ENCODE measurements at places on chromosomes 1 and 21.

- DNase-seq, result no peak
These were observed 186.4 kb upstream of the ZNHIT6 start for GRCh38 chr1:85894651-85895050.

- DNase-seq, result no peak
These were observed 131.4 kb downstream of the HS2ST1 start for GRCh38 chr1:87045761-87046304.

- DNase-seq, result no peak
These were observed 18.6 kb downstream of the TAL1 start for GRCh38 chr1:47213230-47213963.

- DNase-seq, result no peak
These were observed 8.5 kb downstream of the SH3BGRL3 start for GRCh38 chr1:26288311-26288941.

DNA sequence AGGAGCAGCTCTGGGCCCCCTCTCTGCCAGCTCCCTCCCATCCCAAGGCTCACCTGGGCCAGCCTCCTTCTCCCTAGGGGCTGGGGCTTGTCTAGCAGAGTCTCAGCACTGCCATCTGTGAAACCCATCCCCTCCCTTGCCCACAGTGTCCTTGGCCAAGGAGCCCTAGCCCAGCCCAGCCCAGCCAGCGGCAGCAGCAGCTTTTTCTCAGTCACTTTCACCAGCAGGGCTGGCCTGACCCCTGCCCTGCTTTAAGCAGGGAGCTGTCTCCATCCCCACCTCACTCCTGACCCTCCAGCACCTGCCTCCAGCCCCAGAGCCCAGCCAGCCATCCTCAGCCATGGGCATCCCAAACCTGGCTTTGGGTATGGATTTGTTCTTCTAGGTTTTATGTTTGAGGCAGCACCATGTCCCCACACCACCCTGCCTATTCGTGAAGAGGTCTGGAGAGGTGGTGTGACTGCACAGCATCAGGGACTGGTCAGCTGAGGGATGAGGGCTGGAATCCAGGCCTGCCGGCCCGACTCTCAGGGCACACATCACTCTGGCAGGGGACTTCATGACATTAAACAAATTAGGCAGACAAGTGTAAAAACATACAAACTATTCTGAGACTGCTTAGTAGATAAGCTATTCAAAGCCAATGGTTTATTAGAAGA lies 36.1 kb upstream of the ABCG1 start:
- DNase-seq, result no peak

- no peak for DNase-seq
These were observed 119.2 kb upstream of the KIAA1614 start for GRCh38 chr1:180793451-180793850.

Data from thoracic aorta (tissue), 2 donors.